Bronchial epithelial cell (primary cell): ENCODE measurements at places on chromosomes 16 and 17. TPM values are rescaled to one million over a fixed set of nuclear protein-coding genes. Genes with fewer than 3 reads are reported as not detected.

Gene EXOC3L1
- total RNA-seq, result not detected in 2 replicates

Gene CTRB2
- total RNA-seq, result not detected in 2 replicates

Gene FAM171A2
- total RNA-seq, result 0.53 and 0.90 TPM in 2 replicates

Gene EME1
- total RNA-seq, result 0.13 and 0.53 TPM in 2 replicates

Gene TSNAXIP1
- total RNA-seq, result under 0.01 and 0.13 TPM in 2 replicates

Gene C1QL1
- not detected in 2 replicates for total RNA-seq

Gene POLR3K
- 4.7 and 5.8 TPM in 2 replicates for total RNA-seq

Gene ZNF597
- 1.3 and 1.9 TPM in 2 replicates for total RNA-seq

Gene PPY
- not detected in 2 replicates for total RNA-seq

Gene DNAH9
- total RNA-seq, result under 0.01 and 0.26 TPM in 2 replicates

Gene MYL11
- total RNA-seq, result not detected in 2 replicates

Gene KRT12
- total RNA-seq, result not detected in 2 replicates

Gene HS3ST3A1
- total RNA-seq, result 0.13 and 0.53 TPM in 2 replicates

Gene AXIN2
- total RNA-seq, result under 0.01 TPM in 1 of 2 replicates, not detected in the other

Gene SYNGR3
- 2.9 and 5.2 TPM in 2 replicates for total RNA-seq

Gene ARL2BP
- 63.8 and 71.3 TPM in 2 replicates for total RNA-seq

Gene CDK5R1
- 2.9 and 5.5 TPM in 2 replicates for total RNA-seq

Gene KRTAP4-6
- total RNA-seq, result not detected in 2 replicates

Gene GALR2
- total RNA-seq, result not detected in 2 replicates

Gene CLEC19A
- not detected in 2 replicates for total RNA-seq

Gene C16orf95
- 0.79 and 1.8 TPM in 2 replicates for total RNA-seq

Gene TNFRSF12A
- 440 and 686 TPM in 2 replicates for total RNA-seq

Gene BTBD17
- total RNA-seq, result not detected in 2 replicates

Gene CLDN7
- 546 and 850 TPM in 2 replicates for total RNA-seq

Gene KRT33A
- 0.13 TPM in 1 of 2 replicates, not detected in the other for total RNA-seq

Gene GPRC5C
- 15.4 and 15.5 TPM in 2 replicates for total RNA-seq

Gene PHKG2
- 10.6 and 14.2 TPM in 2 replicates for total RNA-seq

Gene COPZ2
- 8.2 and 21.4 TPM in 2 replicates for total RNA-seq

Gene ZPBP2
- total RNA-seq, result not detected in 2 replicates

Gene RPL19
- total RNA-seq, result 2,288 and 3,067 TPM in 2 replicates

Gene SLFN13
- 0.26 and 1.3 TPM in 2 replicates for total RNA-seq

Gene RND2
- total RNA-seq, result under 0.01 and 0.38 TPM in 2 replicates
